ENCODE measurements at places on chromosomes 13 and 19. TPM values are rescaled to one million over a fixed set of nuclear protein-coding genes. Genes with fewer than 3 reads are reported as not detected.

The PDX1 gene
- total RNA-seq = not detected

The RDH8 gene
- total RNA-seq = not detected

The LIM2 gene
- total RNA-seq = 0.27 TPM

The ZNF99 gene
- not detected for total RNA-seq

- H3K4me3 ChIP-seq = peak overlapping the region; percentile 80
- H3K4me1 ChIP-seq = peaks cover 12% of the 10 kb centered on the region
- no peaks in the 10 kb centered on the region for H3K36me3 ChIP-seq
- peak; percentile 53 for DNase-seq
- peaks cover 12% of the 10 kb centered on the region for H3K27me3 ChIP-seq
- peak overlapping the region; percentile 67 for H3K27ac ChIP-seq
Observed at GRCh38 chr19:42325896-42326771, 699 bp downstream of the MEGF8 start.

DNA sequence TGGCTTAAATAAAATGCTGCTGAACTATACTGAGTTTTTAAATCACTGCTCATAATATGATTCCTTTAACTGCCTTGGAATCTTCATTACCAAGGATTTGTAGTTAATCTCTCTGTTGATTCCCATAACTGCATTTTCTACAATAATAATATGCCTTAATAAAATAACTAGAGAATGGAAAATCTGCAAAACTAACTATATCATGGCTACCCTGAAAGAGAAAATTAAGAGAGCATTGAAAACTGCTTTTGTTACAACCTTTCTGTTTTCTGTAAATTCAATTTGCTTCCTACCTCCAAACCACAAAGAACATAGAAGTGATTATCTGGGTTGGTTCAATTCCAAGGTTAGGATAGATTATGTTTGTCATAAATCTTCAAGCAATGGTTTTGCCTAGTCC, 202.8 kb upstream of the ATXN8OS start:
- no peaks in the 10 kb centered on the region for H3K4me1 ChIP-seq
- H3K27me3 ChIP-seq = no peaks in the 10 kb centered on the region
- no peaks in the 10 kb centered on the region for H3K36me3 ChIP-seq
- no peak overlapping the region for H3K27ac ChIP-seq

DNA sequence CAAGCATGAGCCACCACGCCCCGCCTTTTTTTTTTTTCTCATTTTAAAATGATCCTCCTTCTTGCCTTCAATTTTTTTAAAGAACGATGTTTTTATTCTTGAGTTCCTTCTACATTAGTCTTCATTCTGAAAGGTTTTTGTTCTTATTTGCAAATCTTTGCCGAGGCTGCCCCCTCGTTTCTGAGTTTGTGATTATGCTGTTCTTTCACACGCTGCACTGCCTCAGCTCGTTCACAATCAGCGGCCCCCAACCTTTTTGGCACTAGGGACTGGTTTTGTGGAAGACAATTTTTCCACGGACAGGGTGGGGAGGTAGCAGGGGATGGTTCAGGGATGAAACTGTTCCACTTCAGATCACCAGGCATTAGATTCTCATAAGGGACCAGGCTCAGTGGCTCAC, 26.6 kb downstream of the ZNF787 start:
- no peak overlapping the region for H3K4me3 ChIP-seq
- no peak for DNase-seq
- no peaks in the 10 kb centered on the region for H3K4me1 ChIP-seq
- peaks cover 38% of the 10 kb centered on the region for H3K36me3 ChIP-seq

DNA sequence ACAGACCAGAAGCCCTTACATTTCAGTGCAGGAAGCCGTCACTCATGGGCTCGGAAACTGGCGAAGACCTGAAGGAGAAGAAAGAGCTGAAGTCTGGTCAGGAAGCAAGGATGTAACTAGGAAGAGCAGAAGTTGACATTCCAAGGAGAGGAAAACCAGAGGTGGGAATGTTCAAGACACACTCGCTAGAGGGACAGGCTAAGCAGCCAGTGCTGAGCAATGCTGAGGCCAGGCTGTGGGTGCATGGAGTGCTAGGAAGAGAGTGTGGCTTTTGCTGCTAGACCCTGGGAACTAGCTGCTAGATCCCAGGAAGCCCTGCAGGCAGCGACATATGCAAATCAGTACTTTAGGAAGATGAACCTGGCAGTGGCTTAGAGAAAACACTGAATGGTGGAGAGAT, 12.1 kb upstream of the URAD start:
- H3K27ac ChIP-seq = no peak overlapping the region
- H3K4me1 ChIP-seq = peaks cover 4% of the 10 kb centered on the region
- no peak for DNase-seq
- H3K4me3 ChIP-seq = no peak overlapping the region

DNA sequence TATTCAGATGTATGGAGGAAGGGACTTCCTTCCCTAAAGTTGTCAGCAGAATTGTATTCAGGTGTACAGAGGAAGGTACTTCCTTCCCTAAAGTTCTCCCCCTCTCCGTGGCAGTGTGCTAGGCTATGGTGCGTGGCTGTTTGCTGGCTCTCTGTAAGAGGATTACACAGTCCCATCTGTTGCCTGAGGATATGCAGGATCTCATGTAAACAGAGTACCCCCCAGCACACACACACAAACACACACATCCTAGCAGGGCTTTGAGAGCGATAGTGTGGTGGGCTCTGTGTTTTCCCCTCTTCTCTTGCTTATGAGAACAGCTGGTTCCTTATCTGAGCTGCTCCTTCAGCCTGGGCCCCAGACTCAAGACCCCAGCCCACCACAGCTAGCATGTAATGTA, 10.3 kb downstream of the NEK5 start:
- no peak overlapping the region for H3K27ac ChIP-seq
- no peaks in the 10 kb centered on the region for H3K36me3 ChIP-seq
- peaks cover 5% of the 10 kb centered on the region for H3K27me3 ChIP-seq
- H3K4me3 ChIP-seq = no peak overlapping the region
- DNase-seq = no peak
- no peaks in the 10 kb centered on the region for H3K4me1 ChIP-seq

DNA sequence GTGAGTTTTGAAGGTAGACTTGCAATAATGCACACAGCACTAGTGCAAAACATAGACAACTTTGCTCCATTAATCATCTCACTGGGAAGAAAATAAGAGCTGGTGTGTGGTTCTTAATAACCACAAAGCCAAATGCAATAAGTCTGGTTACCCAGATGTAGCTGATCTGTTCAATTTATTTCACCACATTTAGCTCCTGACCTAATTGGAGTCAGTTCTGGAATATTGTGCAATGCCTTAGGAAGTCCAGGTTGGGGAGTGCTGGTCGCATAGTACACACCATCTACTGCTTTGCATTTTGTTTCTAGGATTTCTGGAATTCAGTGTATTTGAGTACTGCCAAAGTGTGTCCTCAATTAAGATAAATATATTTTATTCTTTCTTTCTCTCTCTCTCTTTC, 483.3 kb upstream of the SPRY2 start:
- no peak overlapping the region for H3K4me3 ChIP-seq
- H3K27ac ChIP-seq = no peak overlapping the region
- no peaks in the 10 kb centered on the region for H3K27me3 ChIP-seq
- no peaks in the 10 kb centered on the region for H3K4me1 ChIP-seq

GRCh38 chr19:28171983-28172382, 1041.0 kb downstream of the UQCRFS1 start:
- H3K27me3 ChIP-seq = no peaks in the 10 kb centered on the region
- no peak overlapping the region for H3K4me3 ChIP-seq
- H3K4me1 ChIP-seq = no peaks in the 10 kb centered on the region
- DNase-seq = no peak

GRCh38 chr19:43738780-43739211, 16.0 kb downstream of the SMG9 start:
- no peak overlapping the region for H3K27ac ChIP-seq
- peaks cover 55% of the 10 kb centered on the region for H3K36me3 ChIP-seq
- H3K4me3 ChIP-seq = no peak overlapping the region
- H3K27me3 ChIP-seq = no peaks in the 10 kb centered on the region
- no peaks in the 10 kb centered on the region for H3K4me1 ChIP-seq

GRCh38 chr19:3243819-3244700, 19.6 kb downstream of the CELF5 start:
- no peaks in the 10 kb centered on the region for H3K4me1 ChIP-seq
- DNase-seq = peak; percentile 76
- no peaks in the 10 kb centered on the region for H3K36me3 ChIP-seq
- H3K27me3 ChIP-seq = peaks cover 3% of the 10 kb centered on the region
- no peak overlapping the region for H3K27ac ChIP-seq
- H3K4me3 ChIP-seq = no peak overlapping the region

DNA sequence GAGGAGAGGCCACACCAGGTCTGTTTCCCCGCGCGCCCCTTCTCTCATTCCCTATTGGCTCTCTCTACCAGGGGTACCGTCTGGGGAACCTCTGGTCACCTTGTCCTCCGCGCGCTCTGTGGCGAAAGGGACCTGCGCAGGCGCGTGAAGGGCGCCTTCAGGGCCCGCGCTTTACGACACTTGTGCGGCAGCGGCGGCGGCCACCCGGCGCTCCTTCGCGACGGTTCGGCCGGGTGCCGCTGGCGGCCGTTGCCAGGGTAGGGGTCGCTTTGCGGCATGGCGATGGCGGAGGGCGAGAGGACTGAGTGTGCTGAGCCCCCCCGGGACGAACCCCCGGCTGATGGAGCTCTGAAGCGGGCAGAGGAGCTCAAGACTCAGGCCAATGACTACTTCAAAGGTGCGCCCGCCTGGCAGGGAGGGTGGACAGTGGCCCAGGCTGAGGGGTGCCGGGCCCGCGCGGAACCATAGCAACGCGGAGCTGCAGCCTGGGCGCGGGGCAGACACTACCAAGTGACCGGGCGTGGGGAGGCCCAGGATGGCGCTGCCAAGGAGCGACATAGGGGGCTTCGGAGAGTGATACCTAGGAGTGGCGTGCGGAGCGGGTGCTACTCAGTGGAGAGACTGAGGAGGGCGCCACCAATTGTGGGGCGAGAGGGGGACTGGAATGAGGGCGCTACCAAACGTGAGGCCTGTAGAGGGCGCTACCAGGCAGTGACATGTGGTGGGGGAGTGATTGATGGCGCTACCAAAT, at the start of gene PPP5C:
Gene PPP5C, plus strand, starts transcription at position 267 of the 751 bp plus-strand sequence. Its CDS starts 10 bp downstream, at position 277.
- peak within 1 kb of the TSS; percentile 90 for H3K4me3 ChIP-seq
- peaks cover 28% of the 10 kb centered on the region for H3K36me3 ChIP-seq
- H3K27ac ChIP-seq = peak within 1 kb of the TSS; percentile 91
- peak; percentile 94 for DNase-seq

DNA sequence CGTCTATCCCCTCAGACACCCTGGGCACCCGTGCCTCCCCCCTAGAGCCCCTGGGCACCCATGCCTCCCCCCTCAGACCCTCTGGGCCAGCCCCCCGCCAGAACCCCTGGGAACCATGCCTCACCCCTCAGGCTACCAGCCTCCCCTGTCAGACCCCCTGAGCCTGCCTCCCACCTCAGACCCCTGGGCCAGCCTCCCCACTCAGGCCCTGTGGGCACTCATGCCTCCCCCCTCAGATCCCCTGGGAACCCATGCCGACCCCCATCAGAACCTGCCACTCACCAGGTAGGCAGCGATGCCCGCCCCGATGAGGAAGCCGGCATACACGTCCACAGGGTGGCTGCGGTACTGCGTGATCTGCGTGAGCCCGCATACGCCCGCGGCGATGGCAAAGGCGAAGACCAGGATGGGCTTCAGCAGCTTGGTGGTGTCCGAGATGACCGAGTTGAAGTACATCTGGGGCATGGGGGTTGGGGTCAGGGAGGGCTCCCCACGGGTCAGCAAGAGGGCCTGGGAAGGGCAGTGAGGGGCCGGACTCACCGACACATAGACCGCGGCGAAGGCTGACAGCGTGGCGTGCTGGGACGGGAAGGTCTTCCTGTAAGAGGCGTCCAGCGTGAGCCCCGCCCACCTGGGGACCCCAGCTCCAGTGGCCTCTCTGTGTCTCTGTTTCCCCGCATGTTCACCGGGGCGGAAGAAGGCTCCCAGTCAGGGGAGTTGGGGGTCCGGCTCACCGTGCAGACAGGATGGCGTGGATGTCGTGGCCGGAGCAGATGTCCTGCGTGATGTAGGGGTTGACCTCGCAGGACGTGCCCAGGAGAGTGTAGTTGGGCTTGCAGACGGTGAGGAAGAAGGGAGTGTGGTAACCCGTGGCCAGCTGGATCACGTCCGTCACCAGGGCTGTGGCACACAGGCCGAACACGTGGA, 7.3 kb downstream of the PLPPR3 start:
- no peaks in the 10 kb centered on the region for H3K27me3 ChIP-seq
- no peak for DNase-seq
- no peak overlapping the region for H3K27ac ChIP-seq

DNA sequence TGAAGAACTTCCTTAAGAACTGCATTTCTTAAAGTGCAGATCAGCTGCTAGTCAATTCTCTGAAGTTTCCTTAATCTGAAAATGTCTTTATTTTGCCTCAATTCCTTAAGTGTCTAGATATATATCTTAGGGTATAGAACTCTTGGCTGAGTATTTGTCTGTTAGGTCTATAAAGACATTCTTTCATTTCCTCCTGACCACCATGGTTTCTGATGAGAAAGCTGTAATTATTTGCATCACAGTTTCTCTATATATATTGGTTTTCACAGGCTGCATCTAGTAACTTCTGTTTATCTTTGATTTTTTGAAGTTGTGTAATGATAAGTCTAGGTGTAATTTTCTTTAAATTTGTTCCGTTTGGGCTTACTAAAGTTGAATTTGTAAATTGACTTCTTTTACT, 15.2 kb downstream of the NDFIP2 start:
- H3K36me3 ChIP-seq = peaks cover 48% of the 10 kb centered on the region
- H3K4me3 ChIP-seq = no peak overlapping the region
- H3K4me1 ChIP-seq = peaks cover 91% of the 10 kb centered on the region
- no peak for DNase-seq

DNA sequence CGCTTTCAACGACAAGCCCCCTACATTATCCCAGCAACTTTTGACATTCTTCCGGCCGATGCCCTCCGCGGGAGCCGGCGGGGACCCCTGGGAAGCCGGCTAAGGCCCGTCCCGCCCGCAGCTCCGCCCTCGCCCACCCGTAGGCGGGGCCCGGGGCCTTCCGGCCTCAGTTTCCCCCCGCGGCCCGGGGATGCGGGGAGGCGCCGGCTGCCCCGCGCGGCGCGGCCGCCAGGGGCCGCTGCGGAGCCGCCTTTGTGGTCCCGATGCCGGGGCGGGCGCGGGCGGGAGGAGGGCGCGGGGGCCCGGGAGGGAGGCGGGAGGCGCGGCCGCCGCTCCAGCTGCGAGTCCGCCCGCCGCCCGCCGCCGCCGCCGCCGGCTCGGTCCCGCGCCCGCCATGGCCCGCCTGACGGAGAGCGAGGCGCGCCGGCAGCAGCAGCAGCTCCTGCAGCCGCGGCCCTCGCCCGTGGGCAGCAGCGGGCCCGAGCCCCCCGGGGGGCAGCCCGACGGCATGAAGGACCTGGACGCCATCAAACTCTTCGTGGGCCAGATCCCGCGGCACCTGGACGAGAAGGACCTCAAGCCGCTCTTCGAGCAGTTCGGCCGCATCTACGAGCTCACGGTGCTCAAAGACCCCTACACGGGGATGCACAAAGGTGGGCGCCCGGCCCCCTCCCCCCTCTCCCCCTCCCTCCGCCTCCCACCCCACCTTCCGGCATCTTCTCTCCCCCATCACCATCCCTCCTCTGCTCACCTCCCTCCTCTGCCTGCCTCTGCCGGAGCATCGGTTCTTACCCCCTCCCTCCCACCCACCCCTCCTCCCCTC, at the start of gene CELF5:
Gene CELF5, plus strand, starts transcription at position 316 of the 823 bp plus-strand sequence. Its CDS starts 79 bp downstream, at position 395.
- no peak within 1 kb of the TSS for H3K27ac ChIP-seq
- no peak within 1 kb of the TSS for H3K4me3 ChIP-seq
- DNase-seq = peak; percentile 77
- H3K4me1 ChIP-seq = no peaks in the 10 kb centered on the region
- no peaks in the 10 kb centered on the region for H3K36me3 ChIP-seq

GRCh38 chr13:79389026-79389425, 17.0 kb downstream of the RBM26 start:
- peaks cover 8% of the 10 kb centered on the region for H3K36me3 ChIP-seq
- peaks cover 78% of the 10 kb centered on the region for H3K4me1 ChIP-seq
- no peak for DNase-seq
- H3K4me3 ChIP-seq = no peak overlapping the region

All from activated CD4-positive, alpha-beta T cell treated with anti-CD3 and anti-CD28 coated beads for 36 hours (primary cell).